ENCODE measurements at places on chromosomes 4 and X.
A peak's percentile ranks its signal among the peaks of the same experiment; 100 is the strongest.

DNA sequence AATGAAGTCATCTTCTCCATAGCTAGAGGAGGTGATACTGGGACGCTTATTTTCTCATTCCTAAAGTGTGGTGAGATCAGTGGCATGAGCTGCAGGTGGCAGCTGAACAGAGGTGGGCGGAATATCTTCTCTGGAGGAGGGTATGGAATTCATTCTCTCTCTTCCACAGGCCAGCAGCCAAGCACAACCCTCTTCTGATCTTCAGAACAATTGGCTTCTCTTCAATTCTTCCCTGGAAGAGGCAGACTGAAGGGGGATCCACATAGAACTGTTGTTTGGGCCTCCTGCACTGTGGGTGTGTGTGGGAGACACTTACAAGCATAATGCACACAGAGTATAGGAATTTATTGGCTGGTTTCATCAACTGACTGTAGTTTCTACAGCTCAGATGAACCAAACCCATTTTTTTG is 180.4 kb upstream of the RASGEF1B start:
- DNase-seq: no peak
- H3K27me3 ChIP-seq: no peaks in the 10 kb centered on the region
- H3K4me1 ChIP-seq: no peaks in the 10 kb centered on the region
- H3K4me3 ChIP-seq: no peak overlapping the region
- H3K27ac ChIP-seq: no peak overlapping the region
- no peaks in the 10 kb centered on the region for H3K36me3 ChIP-seq

DNA sequence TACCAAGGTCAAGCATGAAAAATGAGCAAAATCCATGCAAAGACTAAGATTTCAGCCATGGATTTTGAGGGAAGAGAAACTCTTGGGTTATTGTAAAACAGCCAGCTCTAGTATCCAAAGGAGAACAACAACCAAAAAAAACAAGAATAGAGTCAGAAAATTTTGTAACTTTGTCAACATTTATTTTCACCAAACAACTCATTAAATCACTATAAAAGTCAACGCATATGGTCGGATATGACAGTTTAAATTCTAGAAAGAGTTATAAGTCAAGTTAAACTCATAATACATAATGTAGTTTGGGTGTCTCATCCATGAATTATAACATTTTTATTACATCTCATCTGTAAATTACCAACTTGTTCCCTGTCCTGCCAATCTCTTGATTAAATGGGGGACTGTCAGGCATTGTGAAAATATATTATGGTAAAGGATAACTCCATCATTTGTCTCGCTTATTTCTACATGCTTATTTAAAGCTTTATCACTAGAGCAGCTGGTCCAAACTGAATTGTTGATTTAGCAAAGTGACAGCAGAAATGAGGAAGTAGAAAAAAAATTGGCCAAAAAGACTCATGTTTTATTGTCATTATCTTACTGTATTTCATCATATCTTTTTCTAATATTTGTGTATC is 224.8 kb upstream of the NOCT start:
- no peaks in the 10 kb centered on the region for H3K36me3 ChIP-seq
- no peaks in the 10 kb centered on the region for H3K27me3 ChIP-seq
- DNase-seq: no peak
- H3K27ac ChIP-seq: no peak overlapping the region
- H3K4me1 ChIP-seq: no peaks in the 10 kb centered on the region
- H3K4me3 ChIP-seq: no peak overlapping the region

GRCh38 chr4:176363072-176363471 is 43.3 kb downstream of the SPCS3 start:
- H3K4me3 ChIP-seq: no peak overlapping the region
- no peak overlapping the region for H3K27ac ChIP-seq
- H3K36me3 ChIP-seq: no peaks in the 10 kb centered on the region
- DNase-seq: peak; percentile 27
- no peaks in the 10 kb centered on the region for H3K27me3 ChIP-seq
- peaks cover 2% of the 10 kb centered on the region for H3K4me1 ChIP-seq

DNA sequence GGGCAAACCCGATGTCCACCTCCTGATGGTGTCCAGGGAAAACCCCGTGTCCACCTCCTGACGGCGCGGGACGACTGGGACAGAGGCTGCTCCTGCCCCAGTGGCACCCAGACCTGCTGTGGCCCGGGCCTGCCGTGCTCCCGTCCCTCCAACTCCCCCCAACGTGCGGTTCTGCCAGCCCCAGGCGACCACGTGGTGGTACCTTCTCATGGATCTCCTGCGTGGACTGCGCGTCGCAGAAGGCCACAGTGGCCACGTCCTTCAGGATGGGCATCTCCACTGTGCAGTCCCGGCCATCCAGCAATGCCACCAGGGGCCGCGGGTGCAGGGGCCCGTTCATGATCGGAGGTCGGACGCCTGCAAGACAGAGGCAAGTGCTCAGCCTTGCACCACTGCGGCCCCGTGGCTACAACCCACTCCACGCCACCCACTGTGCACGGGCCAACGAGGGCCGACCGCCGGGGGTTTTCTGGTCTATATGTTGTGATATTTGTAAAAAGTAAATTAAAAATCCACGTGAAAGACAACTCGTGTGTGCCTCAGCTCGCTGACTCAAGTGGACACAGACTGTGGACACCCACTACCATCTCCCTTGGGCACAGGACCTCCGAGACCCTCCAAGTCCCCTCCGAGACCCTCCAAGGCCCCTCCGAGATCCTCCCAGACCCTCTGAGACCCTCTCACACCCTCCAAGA is 10.8 kb downstream of the CTBP1 start:
- no peak overlapping the region for H3K27ac ChIP-seq
- H3K27me3 ChIP-seq: no peaks in the 10 kb centered on the region
- DNase-seq: no peak
- peaks cover 17% of the 10 kb centered on the region for H3K4me1 ChIP-seq
- H3K4me3 ChIP-seq: no peak overlapping the region
- peaks cover 52% of the 10 kb centered on the region for H3K36me3 ChIP-seq

DNA sequence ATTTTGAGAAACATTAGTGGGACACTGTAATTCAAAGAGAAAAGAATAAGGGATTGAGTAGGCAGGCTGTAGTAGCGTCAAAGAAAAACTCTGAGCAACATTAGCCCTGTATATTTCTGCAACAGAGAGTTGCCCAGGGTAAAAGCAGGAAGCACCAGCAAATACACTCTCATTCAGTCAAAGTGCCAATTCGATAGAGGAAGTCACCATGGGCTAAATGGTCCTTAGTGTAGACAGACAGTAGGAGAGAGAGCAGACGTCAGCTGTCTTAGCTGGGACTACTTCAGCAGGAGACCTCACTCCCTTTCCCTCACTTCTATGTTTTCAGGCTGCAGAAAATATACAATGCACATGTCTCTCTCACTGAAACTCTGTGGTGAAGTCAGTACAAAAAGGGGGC is 2073.8 kb upstream of the TENM3 start:
- no peak overlapping the region for H3K27ac ChIP-seq
- H3K27me3 ChIP-seq: no peaks in the 10 kb centered on the region
- no peaks in the 10 kb centered on the region for H3K36me3 ChIP-seq
- no peak for DNase-seq

DNA sequence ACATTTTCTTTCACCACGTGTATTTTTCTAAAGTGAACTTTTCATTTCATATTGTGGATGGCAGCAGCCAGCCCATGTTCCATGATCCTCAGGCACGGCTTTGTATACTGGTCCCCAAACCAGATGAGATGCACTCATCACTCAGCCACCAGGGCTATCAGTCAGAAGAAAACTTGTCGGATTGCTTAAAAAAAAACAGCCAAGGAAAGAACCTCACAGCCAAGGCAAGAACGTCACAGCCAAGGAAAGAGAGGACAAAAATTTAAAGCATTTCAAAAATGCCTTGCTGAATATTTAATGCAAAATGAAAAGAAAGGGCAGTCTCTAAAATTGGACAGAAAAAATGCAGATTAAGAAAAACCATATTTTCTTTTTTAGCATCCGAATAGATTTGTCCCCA is 333.3 kb downstream of the PDGFC start:
- no peak overlapping the region for H3K4me3 ChIP-seq
- H3K36me3 ChIP-seq: no peaks in the 10 kb centered on the region
- H3K27me3 ChIP-seq: no peaks in the 10 kb centered on the region
- no peak overlapping the region for H3K27ac ChIP-seq
- DNase-seq: peak; percentile 84
- H3K4me1 ChIP-seq: peaks cover 6% of the 10 kb centered on the region
